ENCODE measurements at places on chromosomes 2 and 18.
A peak's percentile ranks its signal among the peaks of the same experiment; 100 is the strongest.

- DNase-seq, result no peak
These were observed 30.8 kb upstream of the ST8SIA5 start for GRCh38 chr18:46787674-46788073.

GRCh38 chr2:158761621-158762020, 33.5 kb upstream of the DAPL1 start:
- DNase-seq, result no peak

GRCh38 chr18:8040021-8040420, 472.9 kb downstream of the PTPRM start:
- no peak for DNase-seq

DNA sequence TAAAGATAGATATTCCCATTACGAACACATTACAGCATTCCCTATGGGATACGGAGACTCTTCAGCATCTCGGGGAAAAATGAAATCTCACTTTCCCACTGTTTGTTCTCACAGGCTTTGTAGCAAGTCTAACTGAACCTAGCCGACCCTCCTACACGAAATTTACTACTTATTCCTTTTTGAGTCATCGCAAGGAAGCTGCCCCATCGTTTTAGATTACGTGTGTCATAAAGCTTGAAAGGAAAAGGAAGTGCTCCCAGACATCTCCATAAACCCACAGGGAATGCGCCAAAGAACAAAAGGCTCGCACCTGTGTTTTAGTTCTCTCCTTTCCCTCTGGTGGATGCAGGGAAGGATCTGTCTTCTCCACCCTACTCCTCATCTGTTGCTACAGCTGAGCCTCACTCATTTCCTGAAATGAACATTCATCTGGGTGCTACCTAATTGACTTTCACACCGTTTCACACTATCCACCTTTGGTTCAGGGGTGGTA, 76.2 kb upstream of the STK39 start:
- DNase-seq, result no peak

DNA sequence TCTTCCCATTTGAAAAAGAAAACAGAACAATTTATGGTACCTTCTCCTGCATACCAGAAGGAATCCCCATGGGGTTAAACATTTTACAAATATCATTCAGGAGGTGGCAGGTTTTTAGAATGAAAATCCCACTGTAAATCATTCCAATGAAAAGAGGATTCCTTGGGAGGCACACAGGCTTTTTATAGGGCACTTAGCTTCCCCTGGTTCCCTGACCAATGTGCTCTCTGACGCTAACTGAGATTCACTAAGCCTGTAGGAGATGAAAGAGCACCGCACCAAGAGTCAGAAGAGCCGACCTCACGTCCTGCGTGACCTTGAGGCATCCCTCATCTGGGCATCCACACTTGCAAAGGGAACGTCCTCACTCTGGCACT, 82.5 kb downstream of the CMPK2 start:
- DNase-seq, result no peak

DNA sequence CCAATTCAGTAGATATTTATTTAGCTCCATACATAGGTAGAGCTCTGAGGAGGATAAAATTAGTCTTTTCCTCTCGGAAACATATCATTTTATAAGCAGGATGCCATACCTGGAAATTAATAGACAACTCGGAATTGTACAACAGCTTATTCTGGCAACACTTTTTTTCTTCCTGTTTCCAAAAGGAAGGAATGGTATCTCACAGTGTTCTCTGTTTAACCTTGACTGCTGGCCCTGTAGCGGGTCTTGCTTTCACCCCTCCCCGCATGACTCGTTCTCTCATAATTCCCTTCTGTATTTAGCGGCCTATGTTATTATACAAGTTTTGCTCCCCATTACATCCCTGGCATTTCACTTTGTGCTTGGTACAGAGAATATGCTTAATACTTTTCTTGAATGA, 2.5 kb upstream of the KYNU start:
- DNase-seq, result no peak

DNA sequence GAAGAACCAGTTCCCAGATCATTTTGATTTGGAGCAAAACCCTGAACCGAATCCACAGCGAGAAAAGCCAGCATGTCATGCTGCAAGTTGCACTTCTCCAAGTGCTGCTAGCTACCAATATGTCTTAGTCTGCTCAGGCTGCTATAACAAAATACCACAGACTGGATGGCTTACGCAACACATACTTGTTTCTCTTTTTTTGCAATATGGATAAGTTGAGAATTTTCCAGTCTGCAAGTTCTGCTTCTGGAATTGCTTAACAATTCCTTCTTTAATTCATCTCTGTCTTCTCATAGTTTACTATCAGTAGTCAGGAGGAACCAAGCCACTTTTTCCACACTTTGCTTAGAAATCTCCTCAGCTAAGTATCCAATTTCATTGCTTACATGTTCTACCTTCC, 105.9 kb upstream of the RBBP8 start:
- DNase-seq, result no peak

DNA sequence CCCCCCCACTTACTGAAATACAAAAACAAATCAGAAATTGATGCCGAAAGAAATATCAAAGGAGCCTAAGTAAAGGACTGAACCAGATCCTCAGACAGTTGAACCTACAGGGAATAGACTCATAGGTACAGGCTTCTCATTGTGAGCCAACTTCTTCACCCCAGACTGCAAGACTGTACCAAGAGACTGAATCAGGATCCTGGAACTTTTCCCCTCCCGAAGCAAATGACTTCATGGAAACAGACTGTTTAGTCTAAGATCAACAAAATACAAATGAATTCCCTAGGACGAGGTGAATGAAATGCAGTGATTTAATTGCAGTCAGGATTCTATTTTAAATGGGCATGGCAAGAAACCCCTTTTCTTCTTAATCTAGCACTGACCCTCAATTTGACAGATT, 53.6 kb upstream of the RNF152 start:
- DNase-seq, result no peak

- no peak for DNase-seq
These were observed 12.2 kb downstream of the CAPG start for GRCh38 chr2:85397925-85398331.

DNA sequence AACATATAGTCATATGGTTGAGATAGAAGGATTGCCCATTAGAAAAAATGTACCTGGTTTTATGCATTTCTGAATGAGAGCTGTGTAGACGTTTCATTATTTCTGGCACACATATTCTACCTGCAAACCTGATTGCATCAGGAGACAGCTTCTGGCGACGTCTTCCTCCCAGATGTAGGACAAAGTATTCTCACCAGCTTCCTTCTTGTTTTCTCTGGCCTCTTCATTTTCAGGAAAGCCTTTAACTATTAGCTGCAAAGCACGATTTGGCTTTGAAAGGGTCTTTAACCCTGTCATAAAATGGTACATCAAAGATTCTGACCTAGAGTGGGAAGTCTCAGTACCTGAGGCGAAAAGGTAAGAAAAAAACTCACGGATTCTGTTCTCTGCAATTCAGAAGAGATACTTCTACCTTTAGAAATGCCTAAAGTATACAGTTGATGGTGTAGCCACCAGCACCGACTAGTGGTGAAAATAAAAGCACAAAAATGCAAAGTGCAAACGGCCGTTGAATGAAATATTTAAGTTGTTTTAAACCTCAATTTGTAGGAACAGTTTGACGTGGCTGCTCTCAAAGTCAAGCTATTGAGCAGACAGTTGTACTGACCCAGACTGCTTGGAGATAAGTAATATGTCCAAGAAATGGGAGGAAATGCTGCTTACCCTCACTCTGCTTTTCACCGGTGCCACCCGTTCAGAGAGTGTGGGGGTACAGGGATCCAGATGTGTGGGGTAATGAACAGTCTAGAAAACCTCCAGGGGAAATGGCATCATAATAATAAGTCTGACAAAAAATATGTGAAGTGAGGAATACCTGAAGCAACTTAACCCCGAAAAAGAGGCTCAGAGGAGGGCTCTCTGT, 20.2 kb downstream of the IL18RAP start:
- DNase-seq, result peak; percentile 39

DNA sequence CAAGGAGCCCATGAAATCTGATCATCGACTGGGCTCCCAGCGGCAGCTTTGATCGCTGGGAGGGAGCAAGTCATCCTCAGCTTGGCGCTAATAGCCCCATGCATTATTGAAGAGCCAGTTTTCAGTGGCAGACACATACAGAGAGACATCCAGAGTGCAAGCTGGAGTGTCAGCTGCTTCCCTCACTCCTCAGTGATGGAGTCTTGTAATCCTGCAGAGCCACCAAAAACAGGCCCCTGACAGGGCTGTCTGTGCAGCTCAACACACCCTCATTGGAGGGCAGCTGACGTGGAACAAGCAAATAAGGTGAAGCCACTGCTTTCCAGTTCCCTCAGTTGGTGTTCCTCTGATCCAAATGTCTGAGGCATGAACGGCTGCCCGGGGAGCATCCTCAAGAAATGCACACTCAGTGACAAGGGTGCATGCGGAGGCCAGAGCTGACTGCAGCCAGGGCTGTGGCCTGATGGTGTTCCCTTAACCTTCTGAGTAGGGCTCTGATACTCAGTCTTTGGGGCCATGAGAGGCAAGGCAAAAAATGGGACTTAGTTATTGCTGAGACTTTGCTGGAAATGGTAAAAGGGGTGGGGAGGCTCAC, 97.4 kb downstream of the RHOB start:
- no peak for DNase-seq

- peak; percentile 56 for DNase-seq
These were observed 82.2 kb downstream of the CHRNA1 start for GRCh38 chr2:174682007-174682577.

DNA sequence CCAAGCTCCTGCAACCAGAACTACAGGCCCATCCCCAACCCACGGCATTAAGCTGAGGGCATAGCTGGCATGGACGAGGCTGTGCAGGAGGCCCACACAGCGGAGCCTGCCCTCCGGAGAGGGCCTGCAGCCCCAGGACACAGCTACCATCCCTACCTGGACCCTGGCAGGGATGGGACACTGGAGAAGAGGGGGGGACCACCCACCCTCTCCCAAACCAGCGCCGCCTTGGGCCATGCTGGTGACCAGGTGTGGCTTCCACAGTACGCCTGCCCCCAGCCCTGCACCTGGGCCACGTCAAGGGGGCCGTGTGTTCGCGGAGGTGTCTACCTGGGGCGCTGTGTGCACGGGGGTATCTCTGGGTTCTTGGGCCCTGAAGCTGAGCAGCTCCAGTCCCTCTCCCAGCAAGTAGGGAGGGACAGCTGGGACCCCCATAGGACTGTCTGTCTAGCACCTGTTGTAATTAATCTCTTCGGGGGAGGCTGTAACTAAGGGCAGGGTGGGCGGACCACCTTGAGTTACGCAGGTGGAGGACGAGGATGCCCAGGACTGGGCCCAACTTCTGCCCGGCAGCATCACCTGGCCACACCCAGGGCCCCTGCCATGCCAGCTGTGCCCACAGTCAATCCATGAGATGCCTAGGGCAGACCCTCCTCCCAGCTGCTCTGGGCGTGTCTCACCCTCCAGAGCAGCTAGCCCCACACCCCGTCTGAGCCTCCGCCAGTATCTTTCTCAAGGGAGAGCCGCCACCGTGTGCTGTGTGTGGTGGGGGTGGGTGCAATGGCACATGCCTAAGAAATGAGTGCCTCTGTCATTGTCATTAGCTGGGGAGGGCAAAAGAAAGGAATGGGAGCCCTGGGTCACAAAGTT, 18.3 kb downstream of the HS6ST1 start:
- no peak for DNase-seq

GRCh38 chr2:236867441-236868260, 218.0 kb upstream of the COPS8 start:
- DNase-seq, result no peak

DNA sequence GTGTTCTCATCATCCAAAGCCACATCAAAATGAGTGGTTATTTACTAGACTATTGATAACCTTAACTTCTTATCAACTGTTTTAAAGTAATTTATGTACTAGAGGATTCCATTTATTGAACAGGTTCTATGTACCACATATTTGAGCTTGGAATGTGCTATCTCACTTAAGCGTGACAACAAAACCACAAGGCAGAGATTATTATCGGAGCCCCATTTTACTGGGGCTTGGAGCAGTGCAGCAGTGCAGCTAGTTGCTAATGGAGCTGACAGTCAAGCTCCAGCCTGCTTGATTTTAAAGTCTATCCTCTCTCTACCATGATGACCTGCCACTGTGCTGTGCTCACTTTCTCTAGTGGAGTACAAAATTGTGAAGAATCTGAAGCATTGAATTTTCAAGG, 24.6 kb downstream of the GCG start:
- DNase-seq, result no peak

- no peak for DNase-seq
These were observed 319.9 kb upstream of the HS6ST1 start for GRCh38 chr2:128638341-128639119.

DNA sequence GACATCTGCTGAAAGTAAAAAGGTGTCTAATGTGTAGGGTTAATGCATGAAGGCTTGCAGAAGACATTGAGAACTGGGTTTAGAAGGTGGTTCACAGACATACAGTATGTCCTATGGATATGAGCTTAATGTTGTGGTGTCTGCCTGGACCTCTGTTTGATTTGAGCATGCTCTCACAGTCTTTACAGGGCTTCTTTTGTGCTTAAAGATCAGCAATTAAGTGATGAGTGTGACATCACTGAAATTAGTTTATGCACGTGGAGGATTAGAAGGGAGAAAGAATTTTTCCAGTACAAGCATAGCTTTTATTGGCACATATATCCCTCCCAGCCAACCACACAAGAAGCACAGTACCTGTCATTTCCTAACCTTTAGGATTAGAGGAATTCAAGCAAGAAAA, 367.5 kb upstream of the RAB12 start:
- DNase-seq, result no peak

- DNase-seq, result no peak
These were observed 95.1 kb upstream of the SERPINE2 start for GRCh38 chr2:224134003-224134734.

DNA sequence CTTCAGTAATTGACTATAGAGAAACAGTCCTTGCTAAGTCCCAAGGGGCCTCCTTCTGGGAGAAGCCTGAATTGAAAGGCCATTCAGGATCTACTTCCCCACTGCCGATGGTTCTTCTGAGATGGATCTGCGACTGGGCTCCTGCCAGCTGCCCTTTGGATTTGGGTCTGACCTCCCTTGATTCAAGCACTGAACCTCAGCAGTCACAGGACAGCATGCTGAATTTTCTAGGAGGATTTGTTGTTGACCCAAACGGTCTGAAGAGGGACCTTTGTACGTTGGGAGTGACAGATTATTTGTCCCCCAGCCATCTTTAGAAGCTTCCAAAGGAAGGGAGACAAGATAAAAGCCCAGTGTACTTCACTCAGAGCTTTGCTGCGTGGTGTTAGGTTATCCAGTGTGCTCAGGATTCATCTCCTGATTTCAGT, 67.1 kb downstream of the NXPH2 start:
- no peak for DNase-seq

DNA sequence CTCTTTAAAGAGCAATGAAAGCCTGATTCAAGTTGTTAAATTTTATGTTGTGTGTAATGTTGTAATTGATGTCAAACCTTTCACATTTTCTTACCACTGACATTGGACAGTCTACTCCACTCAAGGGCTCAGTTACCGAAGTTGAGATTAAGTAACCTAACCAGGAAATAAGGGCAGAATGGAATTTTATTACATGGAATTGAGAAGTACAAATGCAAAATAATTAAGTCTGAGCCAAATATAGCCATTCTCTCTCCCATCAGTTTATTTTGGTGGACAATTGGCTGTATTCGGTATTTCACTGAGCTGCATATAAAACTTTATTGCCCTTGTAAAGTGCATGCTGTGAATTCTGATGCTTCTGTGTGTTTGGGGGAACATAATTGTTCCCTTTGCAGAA, 231.5 kb downstream of the TTC32 start:
- no peak for DNase-seq
